ENCODE measurements at places on chromosomes 2 and 18.

GRCh38 chr2:230829959-230830358, 34.8 kb upstream of the ITM2C start:
- no peak for DNase-seq

DNA sequence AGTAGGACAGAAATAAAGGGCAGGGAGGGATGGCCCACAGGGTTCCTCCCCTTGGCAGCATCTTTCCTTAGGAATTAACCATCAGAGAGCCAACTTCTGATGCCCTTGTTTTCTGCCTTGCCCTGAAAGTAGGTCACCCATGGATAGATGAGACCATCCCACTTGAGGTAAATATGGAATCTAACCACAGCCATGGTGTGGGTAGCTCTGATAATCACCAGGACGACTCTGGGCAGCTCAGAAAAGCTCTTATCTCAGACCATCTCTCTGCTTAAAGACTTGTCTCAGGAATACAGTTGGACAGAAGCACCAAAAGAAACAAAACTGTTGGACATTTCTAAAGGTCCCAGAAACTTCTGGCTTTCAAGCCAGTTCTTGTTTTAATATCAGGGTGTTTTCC, 101.4 kb upstream of the CELF4 start:
- no peak for DNase-seq

- no peak for DNase-seq
Observed at GRCh38 chr2:25310709-25310964, 31.1 kb downstream of the DNMT3A start.

DNA sequence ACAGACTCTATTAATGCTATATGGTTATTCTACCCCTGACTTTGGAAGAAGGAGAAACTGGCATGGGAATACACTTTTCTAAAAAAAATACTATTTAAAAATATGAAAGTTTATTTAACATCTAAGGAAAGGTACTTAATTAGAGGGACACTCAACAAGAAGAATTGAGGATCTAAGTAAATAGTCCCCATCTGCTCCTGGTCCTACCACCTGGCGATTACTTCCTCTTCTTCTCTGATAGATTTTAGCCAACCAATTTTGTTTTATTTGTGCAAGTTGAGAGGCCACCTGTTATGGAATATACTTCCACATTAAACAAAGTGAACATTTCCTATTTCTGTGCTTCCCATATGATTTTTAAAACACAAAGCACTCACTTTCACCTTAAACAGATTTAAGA, 111.7 kb downstream of the BCL2 start:
- no peak for DNase-seq

DNA sequence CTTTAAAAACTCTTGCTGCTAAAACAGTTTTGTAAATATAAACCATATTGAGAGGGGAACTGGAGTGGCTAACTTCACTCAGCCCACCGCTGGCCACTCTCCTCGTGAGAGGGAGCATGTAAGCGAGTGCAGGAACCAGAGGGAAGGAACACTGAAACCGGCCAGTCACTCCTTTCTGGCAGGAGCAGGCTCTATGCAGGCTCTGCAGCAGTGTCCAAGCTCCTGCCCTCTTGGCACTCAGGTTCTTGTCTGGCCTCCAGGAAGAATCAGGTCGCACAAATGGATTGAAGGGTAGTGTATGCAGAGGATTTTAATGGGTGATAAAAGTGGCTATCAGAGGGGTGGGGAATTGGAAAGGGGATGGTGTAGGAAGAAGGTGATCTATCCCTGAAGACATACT, 157.7 kb downstream of the TMX3 start:
- no peak for DNase-seq

DNA sequence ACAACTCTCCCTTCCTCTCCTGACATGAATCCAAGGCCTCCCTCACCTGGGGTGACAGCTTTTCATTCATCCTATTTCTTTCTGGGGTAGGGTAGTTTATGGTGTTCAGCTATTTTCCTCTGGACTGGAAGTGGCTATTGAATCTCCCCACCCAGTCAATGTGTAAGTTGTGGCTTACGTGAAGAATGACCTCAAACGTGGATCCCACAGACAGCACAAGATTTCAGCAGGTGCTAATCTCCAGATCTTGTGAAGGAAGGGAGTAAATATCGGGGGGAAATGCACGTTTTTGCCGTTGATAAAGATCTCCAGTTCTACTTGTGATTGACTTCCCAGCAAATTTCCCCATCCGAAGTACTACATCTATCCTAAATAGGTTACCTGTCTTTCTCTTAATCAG, 71.4 kb upstream of the THOC1 start:
- DNase-seq = no peak

DNA sequence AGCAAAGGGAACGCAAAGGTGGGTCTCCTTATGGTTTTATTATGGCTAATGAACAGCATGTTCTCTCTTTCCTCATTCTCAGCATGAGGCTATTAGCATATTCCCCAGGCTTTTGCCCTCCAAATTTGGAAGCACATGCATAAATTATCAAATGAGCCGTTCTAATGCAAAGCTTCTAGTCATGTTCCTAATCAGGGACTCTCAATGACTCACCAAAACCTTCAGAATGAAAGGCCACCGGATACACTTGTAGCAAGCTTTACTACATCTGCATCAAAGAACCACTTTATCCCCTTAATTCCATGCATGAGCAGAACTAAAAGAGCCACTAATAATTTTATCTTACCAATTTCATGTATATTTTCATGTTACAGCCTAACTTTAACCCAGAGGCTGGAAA, 310.5 kb downstream of the LRATD1 start:
- no peak for DNase-seq

DNA sequence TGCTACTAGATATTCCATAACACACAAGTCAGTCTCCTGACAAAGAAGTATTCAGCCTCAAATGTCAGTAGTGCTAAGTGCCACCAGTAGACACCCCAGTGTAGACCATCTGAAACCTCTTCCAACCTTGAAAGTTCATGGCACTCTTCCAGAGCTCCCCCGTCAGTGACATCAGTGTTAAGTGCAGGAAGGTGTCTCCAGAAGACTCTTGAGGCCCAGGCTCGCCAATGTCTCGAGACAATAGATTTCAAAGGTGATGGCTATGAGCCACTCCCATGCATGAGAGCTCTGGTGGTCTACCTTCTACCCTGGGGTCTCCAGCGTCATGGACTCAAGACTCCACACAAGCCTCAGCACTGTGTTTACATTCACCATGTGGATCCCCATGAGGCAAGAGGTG, 183.8 kb downstream of the SMAD2 start:
- DNase-seq = no peak

GRCh38 chr2:60297296-60298005, 256.0 kb downstream of the BCL11A start:
- no peak for DNase-seq

GRCh38 chr18:68342039-68342659, 372.8 kb downstream of the TMX3 start:
- DNase-seq = no peak

Data from CD4-positive, alpha-beta T cell treated with Interleukin-4 for 1 hour (primary cell).